ENCODE measurements at places on chromosomes 7 and 10.

DNA sequence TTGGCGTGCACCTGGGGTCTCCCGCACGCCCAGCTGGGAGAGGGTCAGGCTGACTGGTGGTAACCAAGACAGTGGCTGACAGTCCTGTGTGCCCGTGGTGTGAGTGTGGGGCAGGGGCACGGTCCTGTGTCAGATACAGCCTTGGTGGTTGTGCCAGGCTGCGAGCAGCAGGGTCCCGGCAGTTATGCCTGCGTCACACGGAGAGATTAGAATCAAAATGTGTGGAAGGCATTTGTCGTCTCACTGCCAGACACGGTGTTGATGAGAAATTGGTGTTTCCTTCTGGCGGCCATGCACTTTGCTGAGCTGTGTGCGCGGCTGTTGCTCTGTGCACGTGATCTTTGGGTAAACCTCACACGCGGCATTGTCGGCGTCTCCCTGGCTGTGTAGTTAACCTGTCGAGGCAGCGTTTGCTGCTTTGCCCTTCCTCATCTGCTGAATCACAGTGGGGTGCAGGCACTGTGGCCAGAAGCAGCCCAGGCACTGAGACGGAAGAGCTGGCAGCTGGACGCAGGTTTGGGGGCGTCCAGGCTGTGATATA is 87.7 kb downstream of the NKX6-2 start:
- no peak for DNase-seq

GRCh38 chr7:12423997-12424745 is 20.5 kb upstream of the VWDE start:
- DNase-seq: no peak

GRCh38 chr7:27191833-27192545 is 7.0 kb upstream of the HOXA11 start:
- DNase-seq: no peak

DNA sequence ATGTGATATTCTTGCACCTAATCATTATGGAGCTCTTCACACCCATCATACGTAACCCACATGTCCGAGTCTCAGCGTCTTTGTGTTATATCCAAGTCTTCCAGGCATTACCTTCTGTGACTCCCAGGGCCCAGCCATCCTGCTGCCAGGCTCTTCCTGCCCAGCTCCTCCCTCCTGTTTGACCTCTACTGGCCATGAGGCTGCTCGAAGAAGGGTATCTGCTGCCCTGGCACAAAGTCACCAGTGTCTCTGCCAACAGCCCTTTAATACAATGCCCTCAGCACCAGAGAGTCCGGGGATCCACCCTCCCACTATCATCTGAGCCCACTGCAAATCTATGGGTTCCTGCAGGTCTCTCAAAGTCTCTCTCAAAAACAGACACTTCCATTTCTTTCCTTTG is 65.3 kb upstream of the WAC start:
- DNase-seq: no peak

GRCh38 chr10:94240901-94241300 is 121.8 kb downstream of the NOC3L start:
- no peak for DNase-seq

DNA sequence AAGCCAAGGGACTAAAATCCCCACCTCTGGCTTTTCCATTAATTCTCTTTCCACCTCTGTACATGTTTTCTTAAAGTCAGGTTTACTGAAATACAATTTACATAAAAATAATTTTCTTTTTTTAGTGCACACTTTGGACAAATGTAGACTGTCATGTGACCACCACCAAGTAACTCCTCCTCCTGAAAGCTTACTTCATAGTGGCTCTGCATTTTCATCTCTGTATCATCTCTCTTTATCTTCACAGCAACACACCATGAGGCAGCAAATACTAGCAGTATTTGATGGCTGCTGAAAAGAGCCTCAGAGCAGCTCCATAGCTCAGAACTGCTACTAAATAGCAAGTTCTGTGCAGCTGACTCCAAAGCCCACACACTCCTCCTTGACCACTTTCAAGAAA is 17.3 kb downstream of the WDFY4 start:
- no peak for DNase-seq

GRCh38 chr10:102523250-102524029 is 19.7 kb downstream of the SUFU start:
- no peak for DNase-seq

DNA sequence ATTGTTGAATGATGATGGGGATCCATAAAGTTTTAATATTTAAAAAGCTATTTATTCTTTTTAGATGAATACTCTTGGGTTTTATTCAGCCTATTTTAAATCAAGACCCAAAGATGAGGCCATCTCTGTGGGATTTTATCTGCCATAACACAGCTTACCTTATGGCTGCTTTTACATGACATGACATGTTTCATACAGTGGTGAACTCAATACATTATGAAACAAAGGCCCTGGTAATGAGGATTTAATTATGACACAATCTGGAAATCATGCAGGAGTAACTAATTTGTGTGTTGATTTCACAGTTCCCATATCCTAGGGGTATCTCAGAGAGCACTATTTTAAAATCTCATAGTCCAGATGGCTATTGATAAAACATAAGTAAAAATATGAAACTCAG is 661.8 kb upstream of the FZD8 start:
- DNase-seq: no peak

- no peak for DNase-seq
Observed at GRCh38 chr7:140714331-140715040, 18.0 kb downstream of the NDUFB2 start.

- DNase-seq: no peak
Observed at GRCh38 chr7:150996376-150997074, 5.7 kb downstream of the NOS3 start.

GRCh38 chr7:18895456-18895855 is 222.0 kb downstream of the TWIST1 start:
- no peak for DNase-seq

DNA sequence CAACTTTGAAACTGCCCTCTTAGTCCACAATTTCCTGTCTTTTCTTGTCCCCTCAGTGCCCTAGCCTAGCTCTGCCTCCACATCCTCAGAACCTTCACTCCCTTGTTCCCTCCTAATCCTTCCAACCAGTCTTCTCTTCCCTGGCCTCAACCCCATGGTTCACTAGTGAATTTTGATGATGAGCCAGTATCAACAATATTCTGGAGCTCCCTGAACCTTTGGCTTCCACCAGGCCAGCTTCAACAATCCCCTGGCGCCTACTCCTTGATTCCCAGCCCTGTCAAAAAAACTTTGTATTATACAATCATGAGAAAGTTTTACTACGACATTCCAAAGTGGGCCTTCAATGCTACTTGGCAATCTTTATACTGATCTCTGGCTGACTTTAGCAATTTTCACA is 116.5 kb downstream of the LMBR1 start:
- no peak for DNase-seq

DNA sequence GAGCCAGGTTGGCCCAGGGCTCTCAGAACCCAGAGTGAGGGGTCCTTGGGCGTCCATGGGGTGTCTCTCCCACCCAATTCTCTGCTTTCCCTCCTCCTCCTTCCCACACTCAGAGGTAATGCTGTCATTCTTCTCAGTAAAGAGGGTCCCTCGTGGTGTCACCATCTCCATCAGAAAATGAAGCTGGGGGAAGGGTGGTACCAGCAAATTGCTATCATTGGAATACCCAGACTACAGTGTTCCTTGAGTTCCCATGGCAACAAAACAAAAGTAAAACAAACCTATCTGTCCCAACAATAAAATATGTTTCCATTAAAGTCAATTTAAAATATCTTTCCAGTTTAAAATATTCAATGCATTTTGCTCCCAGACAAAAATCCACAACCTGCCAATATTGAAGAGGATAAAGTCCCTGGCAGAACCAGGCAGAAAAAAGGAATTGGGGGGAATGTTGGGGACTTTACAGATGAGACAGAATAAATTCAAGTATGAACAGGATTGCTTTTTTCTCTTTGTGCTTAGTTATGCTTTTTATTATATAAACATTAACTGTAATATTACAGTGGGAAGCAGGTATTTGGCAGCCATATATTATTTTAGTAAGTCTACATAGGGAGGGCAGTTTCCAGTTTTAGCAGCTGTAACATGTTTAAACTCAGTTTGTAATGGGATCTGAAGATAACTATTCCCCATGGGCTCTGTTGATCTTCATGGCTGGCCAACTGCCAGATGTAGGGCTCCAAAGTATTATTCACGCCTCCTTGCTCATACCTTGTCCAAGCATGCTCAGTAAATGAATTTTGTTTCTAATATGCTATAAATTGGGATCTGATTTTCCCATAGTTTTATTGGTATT is 182.1 kb downstream of the ARID5B start:
- no peak for DNase-seq

GRCh38 chr10:50625649-50626132 is 1.9 kb upstream of the SGMS1 start:
- DNase-seq: no peak

DNA sequence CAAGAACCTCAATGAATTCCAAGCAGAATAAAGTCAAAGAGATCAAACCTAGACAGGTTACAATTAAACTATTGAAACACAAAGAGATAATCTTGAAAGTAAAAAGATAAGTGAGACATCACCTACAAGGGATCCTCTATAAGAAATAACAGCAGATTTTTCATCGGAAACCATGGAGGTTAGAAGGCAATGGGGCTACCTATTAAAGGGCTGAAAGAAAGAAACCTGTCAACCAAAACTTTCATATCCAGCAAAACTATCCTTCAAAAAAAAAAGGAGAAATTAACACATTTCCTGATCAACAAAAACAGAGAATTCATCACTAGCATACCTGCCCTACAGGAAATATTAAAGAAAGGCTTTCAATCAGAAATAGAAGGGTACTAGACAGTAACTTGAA is 244.9 kb downstream of the ARHGAP12 start:
- DNase-seq: no peak

GRCh38 chr10:117928741-117929140 is 118.0 kb downstream of the RAB11FIP2 start:
- no peak for DNase-seq

- no peak for DNase-seq
Observed at GRCh38 chr10:4181621-4182049, 396.6 kb upstream of the KLF6 start.

GRCh38 chr7:23893176-23893941 is 183.3 kb downstream of the STK31 start:
- no peak for DNase-seq

DNA sequence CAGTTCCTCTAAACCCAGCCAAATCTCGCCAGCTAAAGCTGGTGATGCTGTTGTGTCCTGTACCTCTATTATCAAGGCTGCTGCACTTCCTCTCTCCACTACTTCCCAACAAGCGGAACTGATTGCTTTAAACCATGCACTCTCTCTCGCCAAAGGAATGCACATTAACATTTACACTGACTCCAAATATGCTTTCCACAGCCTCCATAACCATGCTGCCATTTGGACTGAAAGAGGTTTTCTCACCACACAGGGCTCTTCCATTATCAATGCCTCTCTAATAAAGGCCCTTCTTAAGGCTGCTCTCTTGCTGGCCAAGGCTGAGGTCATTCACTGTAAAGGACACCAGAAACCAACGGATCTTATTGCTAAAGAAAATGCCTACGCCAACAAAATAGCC is 11.4 kb upstream of the LRRC61 start:
- DNase-seq: no peak

GRCh38 chr7:12524794-12525386 is 45.6 kb upstream of the SCIN start:
- peak; percentile 37 for DNase-seq

DNA sequence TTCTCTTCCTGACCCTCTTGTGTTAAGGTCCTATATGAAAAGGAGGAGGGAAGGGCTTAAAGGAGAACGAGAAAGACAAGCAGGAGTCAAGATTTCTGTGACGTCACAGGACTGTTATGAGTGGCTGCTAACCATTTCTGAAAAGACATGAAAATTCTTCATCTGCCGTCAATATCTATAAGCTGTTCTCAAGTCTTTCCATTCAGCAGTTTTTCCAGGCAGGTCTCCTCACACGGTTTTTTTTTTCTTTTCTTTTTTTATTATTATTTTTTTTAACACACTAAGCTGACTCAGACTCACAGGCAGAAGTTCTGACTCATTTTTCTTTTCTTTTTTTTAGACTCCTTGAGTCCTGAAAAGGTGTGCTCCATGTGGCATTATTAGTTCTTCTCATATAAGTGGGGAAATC is 72.0 kb downstream of the DGKI start:
- DNase-seq: no peak

DNA sequence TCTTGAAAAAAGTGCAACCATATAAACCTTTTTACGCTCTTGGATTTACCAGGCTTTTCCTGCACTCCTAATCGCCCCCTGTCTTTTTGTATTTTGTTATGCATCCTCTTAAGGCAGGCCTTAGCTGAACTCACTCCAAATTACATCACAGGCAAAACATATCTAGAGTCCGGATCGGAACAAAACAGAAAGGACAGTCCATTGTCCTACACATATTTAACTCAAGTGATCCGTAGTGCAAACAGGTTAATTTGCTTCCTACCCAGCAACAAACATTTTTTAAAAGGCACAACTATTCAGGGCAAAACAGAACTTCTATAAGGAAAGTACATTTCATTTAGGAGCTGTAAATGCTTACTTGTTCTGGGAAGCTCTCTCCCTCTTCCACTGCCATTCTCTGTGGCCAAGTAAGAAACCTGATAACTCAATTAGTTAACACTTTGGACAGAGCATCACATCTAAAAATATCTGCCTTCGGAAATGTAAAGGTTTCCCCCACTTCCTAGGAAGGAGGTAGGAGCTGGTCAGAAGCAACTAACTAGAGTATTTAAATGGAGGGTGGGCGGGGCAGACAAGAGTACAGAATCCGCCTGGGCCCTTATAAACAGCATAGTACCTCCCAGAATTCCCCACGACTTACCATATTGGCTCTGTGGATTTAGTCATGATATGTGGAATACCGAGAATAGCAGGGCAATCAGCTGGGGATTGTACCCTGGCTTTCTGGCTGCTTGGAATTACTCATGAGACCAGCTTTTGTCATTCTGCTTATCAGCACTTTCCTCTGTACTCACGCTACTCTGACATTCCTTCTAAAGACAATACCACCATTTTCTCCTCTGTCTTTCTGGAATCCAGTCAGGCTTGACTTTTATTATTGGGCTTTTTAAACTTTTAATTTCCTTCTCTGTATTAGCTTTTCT is 89.5 kb downstream of the ANK3 start:
- DNase-seq: no peak

DNA sequence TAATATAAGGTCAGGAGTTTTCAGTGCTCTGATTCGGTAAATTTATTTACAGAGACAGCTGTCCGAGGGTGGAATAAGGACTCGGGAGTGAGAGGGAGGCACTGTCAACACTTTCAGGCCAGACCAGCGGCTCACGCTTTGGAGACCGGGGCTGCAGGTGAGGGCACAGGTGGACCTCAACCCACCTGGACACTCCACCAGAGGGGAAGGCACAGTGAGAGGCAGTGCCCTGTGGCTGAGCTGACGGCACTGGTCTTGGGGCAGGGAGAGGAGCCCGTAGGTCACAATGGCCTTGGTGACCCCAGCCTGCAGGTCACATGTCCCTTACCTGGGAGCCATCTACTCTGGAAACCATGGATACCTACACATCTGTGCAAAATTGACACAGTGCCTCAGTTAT is 315.1 kb downstream of the ADARB2 start:
- DNase-seq: no peak

- DNase-seq: no peak
Observed at GRCh38 chr7:50151001-50151400, 58.0 kb upstream of the ZPBP start.

DNA sequence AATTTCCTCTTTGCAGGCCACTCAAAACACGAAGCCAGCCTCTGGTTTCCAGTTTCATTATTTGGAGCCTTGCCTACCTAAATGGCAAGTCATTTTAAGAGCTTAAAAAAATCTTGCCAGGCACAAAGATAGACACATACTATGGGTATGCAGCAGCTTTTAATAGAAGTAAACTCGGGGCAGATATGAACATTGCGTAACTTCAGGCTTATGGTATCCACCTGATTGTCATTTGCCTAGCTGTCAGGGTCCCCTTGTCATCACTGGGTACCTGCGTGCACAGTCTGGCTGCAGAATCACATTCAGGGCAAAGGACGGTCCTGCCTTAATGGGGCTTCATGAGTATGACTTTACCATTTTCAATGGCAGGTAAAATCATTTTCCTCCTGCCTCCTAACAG is 466.1 kb upstream of the NRP1 start:
- DNase-seq: no peak
